ENCODE measurements at places on chromosomes 16 and 17. TPM values are rescaled to one million over a fixed set of nuclear protein-coding genes. Genes with fewer than 3 reads are reported as not detected.

DNA sequence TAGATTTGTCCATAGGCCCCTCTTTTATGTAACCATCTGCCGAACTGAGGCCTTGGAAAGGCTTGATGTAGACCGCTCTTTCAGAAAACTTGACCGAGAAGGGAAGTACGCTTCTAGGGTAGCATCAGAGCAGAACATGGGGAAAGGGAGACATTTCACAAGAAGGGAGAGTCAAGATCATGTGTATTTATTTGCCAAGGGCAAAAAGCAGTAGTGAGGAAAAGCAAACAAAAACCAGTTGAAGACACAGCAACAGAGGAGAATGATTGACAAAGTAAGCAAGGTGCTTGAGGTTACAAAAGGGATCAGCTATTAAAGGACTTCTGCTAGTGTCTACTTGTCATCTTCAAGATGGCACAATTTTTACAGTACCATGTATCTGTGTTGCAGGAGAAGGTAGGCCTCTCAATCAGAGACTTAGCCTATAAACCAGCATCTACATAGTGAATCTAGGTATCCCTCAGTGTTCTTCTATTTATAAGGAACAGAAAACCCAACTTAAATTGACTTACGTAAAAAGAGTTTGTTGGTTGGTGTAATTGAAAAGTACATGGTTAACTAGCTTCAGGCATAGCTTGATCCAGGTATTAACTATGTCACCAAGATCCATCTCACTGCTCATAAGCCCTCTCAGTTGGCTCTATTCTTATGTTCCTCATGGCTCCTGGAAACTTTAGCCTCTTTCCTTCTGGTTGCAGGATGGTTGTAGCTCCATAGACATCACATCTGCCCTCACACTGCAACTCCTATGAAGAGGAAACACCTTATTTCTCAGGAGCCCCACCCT is 288.4 kb downstream of the IRX3 start:
- no peak for DNase-seq

DNA sequence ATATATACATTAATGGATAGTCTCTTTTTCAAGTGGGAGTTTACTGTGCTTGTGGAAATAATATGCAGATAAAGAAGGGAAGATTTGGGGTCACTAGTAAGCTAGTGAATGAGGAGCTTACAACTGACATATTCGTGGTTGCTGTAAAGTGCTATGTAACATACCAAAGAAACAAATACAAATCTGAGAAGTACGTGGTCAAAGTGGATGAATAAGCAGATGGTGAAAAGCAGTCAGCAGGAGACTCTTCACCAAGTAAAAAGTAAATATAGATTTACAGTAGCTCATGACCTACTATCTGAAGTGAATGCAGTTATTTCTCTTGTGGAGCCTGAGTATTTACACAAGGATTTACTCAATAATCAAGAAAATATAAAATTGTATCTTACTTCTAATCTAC is 136.6 kb upstream of the ELAC2 start:
- DNase-seq: no peak

DNA sequence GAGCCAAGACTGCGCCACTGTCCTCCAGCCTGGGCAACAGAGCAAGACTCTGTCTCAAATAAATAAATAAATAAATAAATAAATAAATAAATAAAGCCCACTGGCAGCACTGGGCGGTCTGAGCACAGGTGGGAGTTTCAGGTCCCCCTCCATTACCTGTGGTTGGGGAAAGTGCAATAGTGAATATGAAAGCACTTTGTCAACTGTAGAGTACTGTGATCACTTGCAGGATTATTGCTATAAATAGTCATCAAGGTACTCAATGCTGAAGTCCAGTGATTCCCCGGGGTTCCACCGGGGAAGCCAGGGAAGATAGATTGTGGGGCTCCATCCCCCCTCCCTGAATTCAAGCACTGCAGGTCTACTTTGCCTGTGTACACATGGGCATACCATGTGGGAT is 42.7 kb upstream of the CPNE2 start:
- DNase-seq: peak; percentile 33

DNA sequence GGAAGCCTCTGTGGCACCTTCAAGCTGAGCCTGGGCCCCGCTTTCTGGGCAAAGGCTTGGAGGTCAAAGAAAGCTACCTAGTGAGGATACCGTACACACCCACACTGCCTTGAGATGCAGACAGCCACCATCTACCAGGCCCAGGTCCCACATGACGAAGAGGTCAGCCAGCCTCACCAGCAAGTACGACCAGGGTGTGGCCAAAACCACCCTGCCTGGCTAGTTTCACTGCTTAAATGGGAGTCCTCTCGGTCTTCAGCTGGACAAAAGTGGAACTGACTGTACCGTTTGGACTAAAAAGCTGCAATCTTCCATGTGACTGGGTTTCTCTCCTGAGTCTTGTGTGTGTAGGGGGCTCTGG is 21.6 kb downstream of the VASN start:
- no peak for DNase-seq

DNA sequence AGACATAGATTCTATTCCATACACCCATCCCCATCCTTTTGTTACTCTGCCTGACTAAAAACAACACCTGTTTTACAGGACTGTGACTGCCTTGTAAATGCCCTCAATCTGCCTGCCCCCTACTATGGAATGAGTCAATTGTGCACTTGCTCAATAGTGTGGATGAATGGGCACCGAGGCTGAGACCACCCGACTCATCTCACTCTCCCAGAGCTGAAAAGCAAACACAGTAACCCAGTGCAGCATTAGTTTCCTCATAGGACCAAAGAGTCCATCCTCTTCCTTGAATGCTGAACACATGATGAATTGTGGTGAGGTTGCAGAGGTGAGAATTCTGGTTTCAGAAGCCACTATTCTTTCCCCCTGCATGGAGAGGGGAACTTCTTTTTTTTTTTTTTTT is 233.7 kb downstream of the ZFHX3 start:
- no peak for DNase-seq

- DNase-seq: no peak
Measured at GRCh38 chr17:1271030-1271423, 783 bp downstream of the BHLHA9 start.

DNA sequence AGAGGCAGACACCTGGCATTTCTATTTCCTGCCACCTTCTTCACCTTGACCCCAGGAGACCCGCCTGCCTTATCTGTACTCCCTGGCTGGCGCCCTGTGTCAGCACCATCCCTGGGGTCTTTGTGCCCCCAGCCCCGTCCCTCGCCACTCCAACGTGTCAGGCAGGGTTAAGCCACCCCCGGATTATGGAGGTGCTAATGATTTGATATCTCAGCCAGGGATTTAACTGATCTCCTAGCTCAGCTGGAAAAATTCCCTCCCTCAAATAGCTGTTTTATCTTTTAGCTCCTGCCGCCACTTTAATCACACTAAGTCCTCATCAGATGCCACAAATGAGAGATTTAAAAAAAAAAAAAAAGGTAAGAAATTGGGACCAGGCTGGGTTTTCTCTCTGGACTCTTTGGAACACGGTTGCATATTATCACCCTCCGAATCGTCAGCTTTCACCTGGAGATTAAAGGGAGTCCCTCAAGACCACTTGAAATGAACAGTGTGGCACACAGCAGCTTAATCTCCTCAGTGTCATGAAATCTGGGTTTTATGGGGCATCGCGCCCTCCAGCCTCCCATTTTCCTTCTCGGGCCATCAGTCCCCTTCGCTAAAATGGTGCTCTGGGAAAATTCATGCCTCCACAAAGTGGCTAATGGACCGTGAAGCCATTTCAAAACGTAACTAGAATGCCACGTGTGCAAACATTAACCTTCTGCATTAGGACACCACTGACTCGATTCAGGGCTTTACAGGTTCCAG is 26.2 kb upstream of the WFDC1 start:
- no peak for DNase-seq

DNA sequence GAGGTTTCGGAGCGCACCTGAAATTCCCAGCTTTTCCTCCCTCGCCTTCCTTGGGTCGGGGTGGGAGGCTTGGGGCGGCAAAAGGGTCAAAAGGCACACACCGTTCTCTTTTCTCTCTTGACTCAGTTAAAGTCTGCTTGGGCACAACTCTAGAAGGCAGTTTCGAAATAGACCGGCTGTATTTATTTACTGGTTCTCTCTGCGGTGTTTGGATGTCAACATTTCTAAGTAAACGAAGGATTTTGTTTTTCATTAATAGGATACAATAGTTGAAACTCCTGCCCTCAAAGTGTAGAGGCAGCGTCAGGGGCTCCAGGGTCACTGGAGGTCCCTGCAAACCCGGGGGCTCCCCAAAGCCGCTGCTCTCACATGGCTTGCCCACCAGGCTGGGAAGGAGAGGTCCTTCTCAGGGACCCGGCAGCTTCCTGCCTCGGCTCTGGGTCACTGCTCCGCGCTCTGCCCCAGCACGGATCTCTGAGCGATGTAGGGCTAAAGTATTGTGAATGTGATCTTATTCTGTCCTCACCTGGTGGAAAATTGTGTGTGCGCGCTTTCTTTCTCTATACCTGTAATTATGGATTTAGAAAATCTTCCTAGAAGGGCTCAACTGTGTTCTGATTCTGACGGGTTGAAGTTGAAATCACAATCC is 952 bp downstream of the BMERB1 start:
- no peak for DNase-seq

- DNase-seq: no peak
Measured at GRCh38 chr16:668519-669171, 713 bp downstream of the RHOT2 start.

DNA sequence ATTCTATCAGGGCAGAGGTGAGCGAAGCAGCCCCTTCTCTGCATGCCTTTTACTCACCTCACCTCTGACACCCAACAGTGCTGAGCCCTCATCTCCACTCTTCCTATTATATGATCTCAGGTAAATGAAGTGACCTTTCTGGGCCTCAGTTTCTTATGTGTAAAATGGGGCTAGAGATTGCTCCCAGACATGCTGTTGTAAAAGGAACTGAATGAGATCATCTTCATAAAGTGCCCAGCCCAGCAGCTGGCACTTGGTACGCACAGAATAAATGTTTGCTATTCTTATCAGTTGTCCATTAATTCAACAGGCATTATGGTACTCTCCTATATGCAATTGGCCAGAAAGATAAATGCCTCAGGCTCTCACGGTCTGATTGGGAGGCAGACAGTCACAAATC is 4.5 kb upstream of the GALK1 start:
- no peak for DNase-seq

DNA sequence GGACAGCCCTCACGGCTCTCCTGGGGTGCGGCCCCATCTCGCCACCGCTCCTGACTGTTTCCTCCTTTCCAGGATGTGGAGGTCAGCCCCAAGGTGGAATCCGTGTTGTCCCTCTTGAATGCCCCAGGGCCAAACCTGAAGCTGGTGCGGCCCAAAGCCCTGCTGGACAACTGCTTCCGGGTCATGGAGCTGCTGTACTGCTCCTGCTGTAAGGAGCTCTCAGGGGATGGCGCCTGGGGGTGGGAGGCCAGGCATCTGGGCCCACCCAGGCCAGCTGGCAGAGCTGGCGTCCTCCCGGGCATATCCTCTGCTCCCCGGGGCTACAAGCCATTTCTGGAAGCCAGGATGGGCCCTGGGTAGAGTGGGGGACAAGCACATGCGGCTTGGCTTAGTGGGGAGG is 13.2 kb downstream of the IL34 start:
- DNase-seq: no peak

DNA sequence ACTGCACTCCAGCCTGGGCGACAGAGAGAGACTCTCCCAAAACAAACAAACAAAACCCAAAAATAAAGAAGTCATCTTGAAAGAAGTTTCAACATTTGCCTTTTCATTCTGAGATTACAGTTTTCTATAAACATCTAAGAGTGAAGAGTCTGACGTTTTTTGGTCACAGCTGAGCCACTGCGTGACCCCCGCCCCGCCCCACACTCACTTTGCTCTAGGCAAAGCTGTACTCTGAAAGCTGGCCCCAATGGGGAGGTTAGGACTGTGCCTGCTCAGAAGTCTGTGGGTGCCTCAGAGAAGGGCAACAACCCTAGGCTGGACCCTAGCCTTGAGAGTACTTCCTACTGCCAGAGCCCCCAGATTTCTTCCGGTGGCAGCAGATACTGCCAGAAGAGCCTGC is 19.3 kb downstream of the CYB5D2 start:
- no peak for DNase-seq

- no peak for DNase-seq
Measured at GRCh38 chr16:75789237-75789636, 62.9 kb upstream of the CPHXL start.

DNA sequence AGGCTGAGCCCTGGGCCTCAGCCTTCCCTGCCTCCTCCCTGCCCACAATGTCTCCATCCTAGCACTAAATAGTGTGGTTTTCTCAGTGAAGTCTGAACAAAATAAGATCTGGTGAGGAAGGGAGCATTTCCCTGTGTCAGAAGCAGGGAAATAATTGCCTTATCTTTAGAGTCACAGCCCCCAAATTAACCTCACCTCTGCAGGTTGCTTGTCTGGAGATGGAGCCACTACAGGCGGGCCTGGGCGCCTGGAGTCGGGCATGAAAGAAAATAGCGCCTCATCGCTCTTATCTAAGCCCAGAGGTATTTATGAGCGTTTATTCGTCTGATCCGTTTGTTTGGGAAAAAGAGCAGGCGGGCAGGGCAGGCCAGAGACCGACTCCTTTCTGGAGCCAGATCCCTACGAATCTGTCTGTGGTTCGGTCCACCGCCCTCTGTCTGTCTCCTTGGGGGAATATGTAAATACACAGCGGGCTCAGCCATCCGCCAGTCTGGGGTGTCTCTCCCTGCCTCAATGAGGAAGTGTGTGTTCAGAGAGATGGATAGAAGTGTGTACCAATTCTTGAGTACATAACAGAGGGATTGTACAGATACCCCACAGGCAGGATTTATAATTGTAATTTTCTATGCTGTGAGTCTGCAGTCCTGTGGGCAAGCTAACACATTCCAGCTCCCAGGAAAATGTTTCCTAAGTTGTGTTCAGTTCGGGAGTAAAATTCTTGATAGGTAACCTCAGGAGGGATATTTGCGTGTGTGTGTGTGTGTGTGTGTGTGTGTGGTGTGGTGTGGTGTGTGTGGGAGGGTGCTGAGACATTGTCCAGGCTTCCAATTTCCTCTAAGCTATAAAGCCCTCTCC is 4.3 kb downstream of the HOXB6 start:
- DNase-seq: no peak

The SLC12A3 gene
- total RNA-seq: not detected

The KRT39 gene
- not detected for total RNA-seq

The BIRC5 gene
- total RNA-seq: 118 TPM

The KRT35 gene
- not detected for total RNA-seq

The HAGHL gene
- total RNA-seq: 6.5 TPM

The RAB26 gene
- total RNA-seq: not detected

The UQCRC2 gene
- 378 TPM for total RNA-seq

The KRTAP4-6 gene
- total RNA-seq: not detected

The COL1A1 gene
- total RNA-seq: 1.7 TPM
